Epithelial cell of prostate (primary cell): ENCODE measurements at places on chromosomes 4 and X.

DNA sequence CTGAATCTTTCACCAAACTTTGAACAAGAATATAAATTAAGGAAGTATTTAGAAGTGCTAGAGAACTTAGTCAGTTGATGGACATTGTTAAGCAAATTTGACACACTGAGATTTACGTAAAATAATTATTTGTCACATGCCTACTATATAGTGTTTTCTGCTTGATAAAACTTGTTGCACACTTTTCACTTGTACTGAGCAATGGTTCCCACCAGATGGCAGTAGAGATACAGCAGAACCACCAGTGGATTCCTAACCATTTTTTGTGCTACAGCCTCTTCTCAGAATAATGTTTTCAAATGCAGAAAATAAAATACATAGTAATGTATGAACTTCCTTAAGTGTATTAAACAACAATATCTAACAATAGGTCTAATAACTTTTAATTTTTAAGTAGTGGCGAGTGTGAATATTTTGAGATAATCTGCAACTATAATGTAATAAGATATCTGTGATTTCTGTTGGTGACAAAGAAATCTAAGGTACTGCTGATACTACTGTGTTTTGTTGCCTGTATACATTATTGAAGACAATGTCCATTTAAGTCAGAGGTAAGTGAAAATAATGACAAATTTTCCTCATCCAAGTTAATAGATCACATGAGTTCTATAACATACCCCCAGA lies 81.2 kb downstream of the APOOL start:
- no peak for DNase-seq

DNA sequence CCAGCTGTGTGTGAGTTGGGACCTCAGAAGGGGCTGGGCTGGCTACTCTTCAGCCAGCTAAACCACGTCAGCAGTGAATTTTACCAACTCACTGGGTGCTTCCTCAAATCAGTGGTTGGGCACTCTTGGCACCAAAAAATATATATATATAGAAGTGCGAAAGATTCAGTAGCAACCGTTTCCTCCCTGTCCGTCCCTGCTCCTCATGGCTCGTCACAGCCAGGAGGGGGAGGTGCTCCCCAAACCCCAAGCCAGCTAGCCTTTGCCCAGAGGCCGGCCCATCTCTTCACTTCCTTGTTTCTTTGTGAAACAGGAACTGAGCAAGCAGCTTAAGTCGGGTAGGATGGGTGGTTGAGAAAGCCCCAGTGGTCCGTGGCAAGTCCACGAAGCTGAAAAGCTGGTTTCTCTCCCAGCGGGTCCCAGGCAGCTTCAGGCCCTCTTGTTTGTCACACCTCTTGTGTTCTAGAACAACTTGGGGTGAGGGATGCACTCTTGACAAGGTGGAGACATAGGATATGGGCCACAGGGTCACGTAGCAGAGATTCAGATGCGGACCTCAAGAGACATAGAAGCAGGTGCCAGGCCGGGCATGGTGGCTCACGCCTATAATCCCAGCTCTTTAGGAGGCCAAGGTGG lies 6.8 kb upstream of the SASH3 start:
- no peak for DNase-seq

DNA sequence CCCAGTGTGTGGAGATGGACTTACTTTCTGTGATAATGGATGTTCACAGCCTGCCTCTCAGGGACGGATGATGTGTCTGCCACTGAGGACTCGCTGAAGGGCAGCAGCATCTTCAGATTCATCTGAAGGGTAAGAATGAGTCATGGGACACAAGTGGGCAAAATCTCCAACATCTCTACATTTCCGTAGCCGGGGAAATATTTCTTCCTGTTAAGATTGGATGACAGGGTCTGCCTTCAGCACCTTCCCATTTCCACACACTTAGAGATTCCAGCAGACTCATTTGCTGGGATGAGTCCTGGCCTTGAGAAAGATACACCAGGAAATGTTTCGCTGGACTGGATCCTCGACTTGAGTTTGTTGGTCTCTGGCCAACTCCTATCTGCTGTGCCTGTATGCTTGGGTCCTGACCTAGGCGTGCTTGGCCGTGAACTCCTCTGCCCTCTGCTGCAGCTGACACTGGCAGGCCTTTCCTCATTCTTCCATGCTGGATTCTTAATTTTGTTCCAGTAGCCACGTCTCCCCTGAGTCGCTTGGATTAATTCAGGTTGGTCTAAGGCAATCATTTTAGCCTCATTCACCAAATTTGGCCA lies 46.5 kb upstream of the SOD3 start:
- DNase-seq: no peak

DNA sequence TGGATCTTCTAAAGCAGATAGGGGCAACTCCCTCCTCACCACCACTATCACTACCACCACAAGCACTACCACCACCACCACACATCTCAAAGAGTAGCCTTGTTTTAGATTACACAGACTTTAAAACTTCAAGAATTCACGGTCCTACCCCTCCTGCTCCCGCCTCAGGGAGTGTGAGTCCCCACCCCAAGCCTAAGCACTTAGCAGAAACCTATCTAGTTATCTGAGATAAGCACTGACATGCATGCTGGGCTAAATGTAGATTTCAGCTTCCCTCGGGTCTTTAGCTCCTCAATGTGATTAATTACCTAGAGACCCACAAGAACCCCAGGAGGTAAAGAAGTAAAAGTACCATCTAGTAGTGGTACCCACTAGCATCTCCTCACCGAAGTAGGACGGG lies 775 bp downstream of the AMOT start:
- no peak for DNase-seq

- DNase-seq: no peak
These were observed 106.3 kb downstream of the GC start for GRCh38 chr4:71677568-71677967.

DNA sequence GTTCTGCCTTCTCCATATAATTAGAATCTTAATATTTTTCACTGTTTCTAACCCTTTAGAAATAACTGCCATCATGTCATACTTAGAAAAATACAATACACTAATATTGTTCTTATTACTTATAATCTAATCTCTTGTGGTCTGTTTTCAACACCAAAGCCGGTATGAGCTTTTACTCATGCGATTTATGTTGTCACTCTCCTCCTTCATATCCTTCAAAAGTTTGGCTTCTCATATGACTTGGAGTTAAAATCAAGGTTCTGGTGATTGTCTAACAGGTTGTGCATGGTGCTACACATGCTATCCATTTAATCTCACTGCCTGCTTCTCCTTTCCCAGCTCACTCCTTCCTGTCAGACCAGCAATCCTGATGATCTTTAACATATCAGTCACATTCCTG lies 1392.9 kb downstream of the ARAP2 start:
- no peak for DNase-seq

GRCh38 chrX:47807548-47807947 lies 29.2 kb upstream of the ZNF81 start:
- DNase-seq: no peak

DNA sequence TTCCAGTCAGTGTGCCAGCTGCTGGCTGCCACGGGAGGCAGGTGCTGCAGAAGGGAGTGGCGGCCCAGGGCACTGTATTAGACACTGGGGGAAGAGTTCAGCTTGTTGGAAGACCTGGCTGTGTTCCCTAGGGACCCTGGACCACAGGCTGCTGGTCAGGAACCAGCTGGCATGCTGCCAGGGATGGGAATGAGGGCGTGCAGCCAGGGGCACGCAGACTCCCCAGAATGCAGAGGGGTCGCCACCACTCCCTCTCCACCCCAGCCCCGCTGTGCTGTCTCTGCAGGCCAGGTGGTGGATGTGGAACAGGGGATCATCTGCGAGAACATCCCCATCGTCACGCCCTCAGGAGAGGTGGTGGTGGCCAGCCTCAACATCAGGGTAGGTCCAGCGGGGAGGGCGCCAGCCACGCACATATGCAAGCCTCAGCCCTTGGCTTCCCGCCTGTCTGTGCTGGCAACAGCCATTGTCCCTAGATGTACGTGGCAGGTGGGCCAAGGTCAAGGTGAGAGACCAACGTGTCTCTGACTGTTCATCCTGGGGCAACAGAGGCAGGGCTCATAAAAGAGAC lies 12.3 kb downstream of the ABCD1 start:
- DNase-seq: no peak

DNA sequence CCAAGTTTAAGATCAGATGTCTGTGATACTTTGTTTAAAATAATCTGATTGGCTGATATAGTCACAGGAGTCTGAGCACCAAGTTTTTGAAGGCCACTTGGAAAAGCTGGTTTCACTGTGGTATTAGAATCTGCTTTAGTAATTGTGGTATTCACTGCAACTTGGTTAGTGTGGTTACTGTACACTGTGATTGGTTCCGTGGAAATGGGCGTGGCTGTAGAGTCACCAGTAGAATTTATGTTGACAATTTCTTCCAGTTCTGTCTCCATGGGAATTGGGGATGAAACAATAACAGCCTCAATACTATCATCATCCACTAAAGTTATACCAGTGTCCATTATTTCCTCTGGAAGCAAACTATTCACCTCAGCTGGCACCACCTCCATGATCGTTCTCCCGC lies 26.2 kb downstream of the LIN54 start:
- DNase-seq: peak; percentile 18

DNA sequence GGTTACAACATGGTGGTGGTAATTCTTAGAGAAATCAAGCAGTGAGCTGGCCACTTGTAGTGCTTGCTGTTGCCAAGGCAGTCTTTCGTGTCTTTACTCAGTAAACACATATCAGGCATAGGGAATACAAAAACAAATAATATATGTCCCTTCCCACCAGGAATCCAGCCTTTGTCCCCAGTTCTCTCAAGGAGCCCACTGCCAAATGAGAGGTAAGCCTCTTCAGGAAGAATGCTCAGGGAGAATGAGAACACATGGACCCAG lies 421 bp upstream of the PLAC1 start:
- DNase-seq: no peak

- DNase-seq: no peak
These were observed 42.7 kb downstream of the TAPT1 start for GRCh38 chr4:16183604-16184003.

DNA sequence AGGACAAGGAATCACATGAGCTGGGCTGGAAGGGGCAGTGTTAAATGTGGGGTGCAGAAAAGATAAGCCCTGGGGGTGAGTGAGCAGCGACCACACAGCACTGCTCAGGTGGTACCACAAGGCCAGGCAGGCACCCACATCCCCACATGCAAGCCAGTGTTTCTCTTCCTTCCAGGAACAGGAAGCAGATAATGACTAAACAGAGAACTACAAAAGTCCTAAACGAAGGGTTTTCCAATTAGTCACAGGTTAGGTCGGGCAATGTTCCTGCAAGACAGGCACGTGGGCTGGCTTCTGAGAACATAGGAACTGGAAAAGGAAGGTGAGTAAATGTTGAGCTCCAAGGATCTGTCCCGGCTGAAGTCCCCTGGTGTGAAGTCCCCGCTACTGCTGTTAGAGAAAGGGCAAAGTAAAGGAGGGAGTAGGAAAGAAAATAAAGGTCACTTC lies 19.5 kb downstream of the RELL1 start:
- peak; percentile 72 for DNase-seq

- peak; percentile 18 for DNase-seq
These were observed 202.9 kb downstream of the CFAP299 start for GRCh38 chr4:80538276-80538926.

DNA sequence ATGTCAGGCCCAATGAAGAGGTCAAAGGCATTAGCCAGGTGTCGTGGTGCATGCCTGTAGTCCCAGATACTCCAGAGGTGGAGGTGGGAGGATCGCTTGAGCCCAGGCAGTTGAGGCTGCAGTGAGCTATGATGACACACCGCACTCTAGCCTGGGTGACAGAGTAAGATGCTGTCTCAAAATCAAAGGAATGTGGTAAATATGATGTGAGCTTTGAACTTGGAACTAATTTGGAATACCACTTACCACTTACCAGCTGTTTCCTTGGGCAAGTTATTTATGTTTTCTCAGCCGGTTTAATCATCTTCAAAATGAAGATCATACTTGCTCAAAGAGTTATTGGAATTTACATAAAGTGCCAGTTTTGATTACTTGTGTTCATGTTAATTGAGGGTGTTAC lies 23.8 kb upstream of the SEPSECS start:
- DNase-seq: no peak

- no peak for DNase-seq
These were observed 10.9 kb upstream of the ASMTL start for GRCh38 chrX:1463581-1463980.

DNA sequence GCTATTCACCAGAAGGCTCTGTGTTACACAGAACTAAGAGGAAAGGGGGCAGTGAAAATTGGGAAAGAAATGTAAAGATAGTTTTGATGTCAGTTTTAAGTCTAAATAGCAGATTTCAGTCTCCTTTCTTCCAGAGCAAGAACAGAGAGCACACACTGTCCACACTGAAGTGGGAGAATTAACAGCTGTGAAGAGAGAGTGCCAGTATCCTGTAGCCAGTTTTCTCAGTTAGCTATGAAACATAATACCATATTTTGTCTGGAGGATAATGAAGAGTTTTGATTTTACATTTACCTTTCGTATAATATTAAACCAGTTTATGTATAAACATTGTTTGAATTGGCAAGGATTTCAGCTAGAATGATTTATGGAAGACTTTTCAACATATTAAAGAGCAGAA lies 35.1 kb downstream of the FBXO8 start:
- no peak for DNase-seq

DNA sequence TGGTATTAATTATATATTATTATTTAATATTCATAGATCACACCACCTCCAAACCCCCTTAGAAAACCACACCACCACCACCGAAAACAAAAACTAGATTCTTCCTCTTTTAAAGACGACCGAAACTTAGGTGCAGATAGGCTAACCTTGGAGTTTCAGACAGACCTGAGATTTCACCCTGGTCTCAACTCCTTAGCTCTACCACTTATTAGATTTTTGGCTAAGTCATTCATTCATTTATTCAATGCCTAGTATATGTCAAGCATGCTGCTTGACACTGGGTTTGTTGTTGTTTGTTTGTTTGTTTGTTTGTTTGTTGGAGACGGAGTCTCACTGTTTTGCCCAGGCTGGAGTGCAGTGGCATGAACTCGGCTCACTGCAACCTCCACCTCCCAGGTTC lies 9.5 kb upstream of the BMP2K start:
- DNase-seq: no peak

DNA sequence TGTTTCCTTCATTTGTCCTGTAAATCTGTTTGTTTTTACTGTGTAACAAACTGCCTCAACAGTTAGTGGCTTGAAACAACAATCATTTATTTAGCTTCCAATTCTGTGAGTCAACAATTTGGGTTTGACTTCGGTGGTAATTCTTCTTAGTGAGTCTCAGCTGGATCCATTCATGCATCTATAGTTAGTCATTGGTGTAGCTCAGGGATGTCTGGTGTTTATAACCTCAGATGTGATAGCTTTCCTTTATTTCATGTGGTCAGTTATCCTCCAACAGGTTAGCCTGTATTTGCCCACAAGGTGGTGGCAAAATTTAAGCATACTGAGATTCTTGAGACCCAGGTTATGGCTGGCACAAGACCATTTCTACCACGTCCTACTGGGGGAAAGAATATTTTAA lies 1267.2 kb downstream of the RAPGEF2 start:
- DNase-seq: peak; percentile 16

DNA sequence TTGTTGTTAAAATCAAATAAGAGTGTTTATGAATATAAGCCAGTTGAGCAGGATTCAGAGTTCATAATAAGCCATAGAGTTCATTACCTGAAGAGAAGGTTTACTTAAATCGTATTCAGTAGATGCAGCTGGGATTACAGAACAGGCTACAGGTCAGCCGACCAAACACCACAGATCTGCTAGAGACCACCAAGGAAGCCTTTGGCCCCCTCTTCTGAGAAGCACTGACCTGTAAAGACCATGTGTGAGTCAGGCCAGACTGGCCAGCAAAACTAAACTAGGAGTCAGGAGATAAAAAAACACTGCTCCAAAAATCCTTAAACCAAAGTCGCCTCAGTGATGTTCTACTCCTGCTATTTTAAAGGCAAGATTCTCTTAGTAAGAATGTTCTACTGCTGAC lies 1125.5 kb downstream of the FAT4 start:
- DNase-seq: no peak

- no peak for DNase-seq
These were observed 216.4 kb downstream of the CHIC2 start for GRCh38 chr4:53847965-53848364.

GRCh38 chrX:77510007-77510406 lies 62.8 kb downstream of the FGF16 start:
- DNase-seq: no peak
